ENCODE measurements at places on chromosomes 12 and 14.

- no peak for DNase-seq
Measured at GRCh38 chr12:104578453-104578852, 121.7 kb downstream of the CHST11 start.

GRCh38 chr12:107684990-107685359 is 624 bp upstream of the PWP1 start:
- DNase-seq, result peak; percentile 46

DNA sequence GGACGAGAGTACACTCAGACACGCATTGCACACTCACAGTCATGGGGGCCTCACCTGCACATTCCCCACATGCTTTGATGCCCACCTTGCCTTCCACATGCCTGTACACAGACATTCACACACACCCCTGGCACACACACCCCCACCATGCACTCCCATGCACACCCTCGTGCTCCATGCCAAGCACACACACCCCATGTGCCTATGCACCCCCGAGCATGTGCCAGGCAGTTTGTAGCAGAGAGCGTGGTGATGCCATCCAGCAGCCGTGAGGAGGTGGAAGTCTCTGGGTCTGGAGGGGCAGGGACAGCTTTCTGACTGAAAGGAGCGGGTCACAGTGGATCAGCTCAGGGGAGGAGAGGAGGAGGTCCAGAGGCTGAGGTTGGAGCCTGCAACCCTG is 10.7 kb upstream of the NXPH4 start:
- no peak for DNase-seq

- DNase-seq, result no peak
Measured at GRCh38 chr12:48866052-48866711, 512 bp upstream of the RND1 start.

- no peak for DNase-seq
Measured at GRCh38 chr12:105431537-105432100, 101.1 kb downstream of the C12orf75 start.

- DNase-seq, result peak; percentile 77
Measured at GRCh38 chr14:23299211-23299957, 3.3 kb downstream of the PPP1R3E start.

DNA sequence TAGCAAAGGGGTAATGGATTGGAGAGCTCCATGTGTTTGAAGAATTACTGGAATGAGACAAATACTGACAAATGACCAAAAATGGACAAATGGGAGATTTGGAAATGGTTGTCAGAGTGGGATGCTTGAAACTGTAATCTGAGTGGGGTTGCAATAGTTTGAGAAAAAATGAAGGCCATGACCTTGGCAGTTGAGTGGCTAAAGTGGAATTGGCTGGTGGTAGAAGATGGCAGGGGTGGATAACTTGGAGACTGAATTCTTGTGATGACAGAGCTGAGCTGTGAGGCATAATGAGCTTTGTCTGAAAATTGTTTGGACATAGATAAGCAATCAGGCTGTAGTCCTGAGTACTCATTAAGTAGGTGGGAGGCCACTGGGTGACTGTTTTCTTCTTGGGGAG is 222.5 kb upstream of the PRICKLE1 start:
- no peak for DNase-seq

DNA sequence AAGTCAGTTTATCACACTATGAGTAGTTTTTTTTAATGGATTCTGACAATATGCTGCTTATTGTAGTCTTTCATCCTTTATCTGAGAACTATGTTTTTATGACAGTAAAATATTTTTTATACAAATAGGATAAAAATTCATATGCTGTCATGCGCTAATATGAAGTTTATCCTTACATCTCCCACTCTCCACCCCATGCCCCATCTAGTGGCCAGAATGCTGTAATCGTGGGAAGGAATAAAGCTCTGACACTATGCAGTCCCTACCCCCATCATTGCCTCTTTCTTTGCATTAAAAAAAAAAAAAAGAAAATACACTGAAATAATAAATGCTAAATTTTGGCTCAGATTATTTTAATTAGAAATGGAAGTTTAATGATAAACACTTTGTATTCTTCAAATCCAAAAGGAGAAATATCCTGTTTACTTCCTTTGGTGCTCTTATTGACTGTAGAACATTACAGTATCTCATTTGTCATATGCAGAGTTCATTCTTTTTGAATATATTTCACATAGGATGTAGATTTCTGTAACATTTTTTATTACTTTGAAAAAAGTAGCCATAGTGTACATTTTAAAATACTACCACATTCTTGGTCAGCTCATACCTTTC is 145.9 kb upstream of the SLCO1C1 start:
- DNase-seq, result peak; percentile 44

- DNase-seq, result peak; percentile 32
Measured at GRCh38 chr12:95202691-95203486, 14.4 kb downstream of the FGD6 start.

DNA sequence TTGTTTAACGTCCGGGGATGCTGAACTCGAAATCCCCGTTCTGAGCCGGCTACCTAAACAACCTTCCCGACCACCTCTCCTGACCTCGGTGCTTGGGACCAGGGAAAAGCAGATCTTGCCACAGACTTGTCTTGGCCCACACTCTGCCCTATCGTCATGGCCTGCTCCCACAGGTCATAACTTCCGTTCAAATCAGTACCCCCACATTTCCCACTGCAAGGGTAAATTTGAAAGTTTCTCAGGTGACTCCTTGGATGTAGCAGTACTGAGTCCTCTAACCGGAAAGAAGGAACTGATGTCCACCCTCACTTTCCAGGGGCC is 612 bp upstream of the RBM23 start:
- DNase-seq, result no peak

GRCh38 chr14:96626121-96626768 is 124.1 kb downstream of the PAPOLA start:
- no peak for DNase-seq

DNA sequence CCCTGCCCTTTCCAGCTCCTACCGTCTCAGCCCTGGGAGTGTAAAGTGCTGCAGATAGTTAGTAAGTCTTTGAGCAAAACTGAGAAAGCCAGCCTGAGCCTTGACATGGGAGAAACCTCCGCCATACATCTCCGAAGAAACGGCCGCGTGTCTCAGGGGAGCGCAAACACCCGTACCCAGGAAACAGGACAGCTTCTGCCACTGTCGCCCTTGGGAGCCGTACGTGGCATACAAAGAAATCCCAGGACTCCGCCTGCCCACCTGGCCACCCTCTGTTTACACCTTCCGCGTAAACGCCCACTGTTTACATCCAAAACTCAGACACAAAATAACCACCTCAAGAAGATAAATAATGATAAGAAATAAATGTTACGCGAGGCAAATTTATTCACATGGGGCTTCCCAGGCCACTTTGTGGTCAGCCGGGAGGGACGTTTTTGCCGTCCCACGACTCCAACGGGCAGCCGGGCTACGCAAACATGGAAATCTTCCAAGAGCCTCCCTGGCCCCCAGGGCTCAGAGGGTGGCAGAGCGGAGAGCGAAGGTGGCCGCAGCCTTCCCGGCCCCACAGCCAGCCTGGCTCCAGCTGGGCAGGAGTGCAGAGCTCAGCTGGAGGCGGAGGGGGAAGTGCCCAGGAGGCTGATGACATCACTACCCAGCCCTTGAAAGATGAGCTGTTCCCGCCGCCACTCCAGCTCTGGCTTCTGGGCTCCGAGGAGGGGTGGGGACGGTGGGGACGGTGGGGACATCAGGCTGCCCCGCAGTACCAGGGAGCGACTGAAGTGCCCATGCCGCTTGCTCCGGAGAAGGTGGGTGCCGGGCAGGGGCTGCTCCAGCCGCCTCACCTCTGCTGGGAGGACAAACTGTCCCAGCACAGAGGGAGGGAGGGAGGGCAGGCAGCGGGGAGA is at the start of gene BDKRB2:
BDKRB2 (plus strand) TSS at position 689 of the 908 bp plus-strand sequence. CDS start 32,269 bp downstream, outside the sequence.
- DNase-seq, result peak; percentile 41

DNA sequence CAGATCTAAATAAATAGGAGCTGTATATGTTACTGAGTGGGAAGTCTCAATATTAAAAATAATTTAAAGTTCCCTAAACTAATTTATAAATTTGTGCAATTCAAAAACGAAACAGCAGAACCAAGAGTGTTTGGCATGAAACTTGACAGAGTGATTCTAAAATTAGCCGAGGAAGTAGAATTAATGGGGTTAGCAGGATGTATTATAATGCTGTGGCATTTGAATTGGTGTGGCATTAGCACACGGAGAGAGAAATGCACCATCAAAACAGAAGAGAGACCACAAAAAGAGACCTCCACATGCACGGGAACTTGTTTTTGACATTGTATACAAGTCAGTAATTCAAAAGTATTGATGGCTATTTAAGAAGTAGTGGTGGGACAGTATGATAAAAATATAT is 366.0 kb upstream of the RGS6 start:
- DNase-seq, result no peak

GRCh38 chr12:26277506-26278246 is 82.3 kb downstream of the SSPN start:
- peak; percentile 76 for DNase-seq

- DNase-seq, result peak; percentile 28
Measured at GRCh38 chr14:55274146-55274545, 2.9 kb downstream of the FBXO34 start.

GRCh38 chr12:91874086-91874865 is 271.4 kb downstream of the BTG1 start:
- no peak for DNase-seq

- DNase-seq, result no peak
Measured at GRCh38 chr14:71388336-71388735, 481.1 kb downstream of the PCNX1 start.

- peak; percentile 53 for DNase-seq
Measured at GRCh38 chr14:70188322-70188658, 461 bp downstream of the SLC8A3 start.

- DNase-seq, result no peak
Measured at GRCh38 chr14:75647640-75648039, 13.0 kb downstream of the ERG28 start.

DNA sequence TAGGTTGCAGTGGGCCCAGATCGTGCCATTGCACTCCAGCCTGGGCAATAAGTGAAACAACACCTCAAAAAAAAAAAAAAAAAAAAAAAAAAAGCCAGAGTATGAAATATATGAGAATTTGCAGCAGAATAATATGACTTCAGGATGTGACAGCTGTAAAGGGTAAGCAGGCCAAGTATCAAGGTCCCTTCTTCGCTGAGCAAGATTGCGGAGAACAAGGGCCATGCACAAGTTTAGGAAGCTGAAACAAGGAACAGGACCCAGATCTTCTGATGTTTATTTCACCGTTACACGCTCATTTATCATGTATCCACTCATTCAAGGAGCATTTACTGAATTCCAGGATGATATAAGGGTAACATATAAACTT is 659 bp upstream of the FOXJ2 start:
- DNase-seq, result peak; percentile 49

DNA sequence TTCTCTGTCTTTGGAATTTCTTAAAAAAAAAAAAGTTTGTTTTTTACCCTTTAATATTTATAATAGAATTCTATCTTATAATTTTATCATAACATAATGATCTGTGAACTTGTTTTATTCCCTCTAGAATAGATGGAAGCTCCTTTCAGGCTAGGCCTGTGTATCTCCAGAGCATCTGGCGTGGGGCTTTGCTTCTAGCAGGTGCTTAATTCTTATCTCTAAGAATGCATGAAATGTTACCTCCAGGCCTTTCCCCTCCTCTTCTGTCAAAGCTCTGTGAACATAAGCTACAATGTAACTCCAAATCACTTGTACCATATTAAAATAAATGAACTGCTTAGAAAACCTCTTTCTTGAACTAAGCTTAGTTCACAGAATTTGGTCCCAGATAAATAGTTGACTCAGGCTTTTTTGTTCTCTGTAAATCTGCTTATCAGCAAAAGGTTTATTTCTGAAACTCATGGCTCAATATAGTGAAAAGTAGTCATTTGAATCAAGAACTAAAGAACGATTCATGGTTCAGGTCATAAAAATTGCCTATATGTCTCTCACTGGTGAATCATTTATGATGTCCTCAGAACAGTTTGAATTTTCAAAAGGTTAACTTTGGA is 407.1 kb downstream of the TRHDE start:
- DNase-seq, result peak; percentile 51

- DNase-seq, result no peak
Measured at GRCh38 chr14:96284008-96284407, 28.0 kb downstream of the BDKRB1 start.

- DNase-seq, result no peak
Measured at GRCh38 chr12:124597041-124597440, 29.6 kb upstream of the NCOR2 start.

DNA sequence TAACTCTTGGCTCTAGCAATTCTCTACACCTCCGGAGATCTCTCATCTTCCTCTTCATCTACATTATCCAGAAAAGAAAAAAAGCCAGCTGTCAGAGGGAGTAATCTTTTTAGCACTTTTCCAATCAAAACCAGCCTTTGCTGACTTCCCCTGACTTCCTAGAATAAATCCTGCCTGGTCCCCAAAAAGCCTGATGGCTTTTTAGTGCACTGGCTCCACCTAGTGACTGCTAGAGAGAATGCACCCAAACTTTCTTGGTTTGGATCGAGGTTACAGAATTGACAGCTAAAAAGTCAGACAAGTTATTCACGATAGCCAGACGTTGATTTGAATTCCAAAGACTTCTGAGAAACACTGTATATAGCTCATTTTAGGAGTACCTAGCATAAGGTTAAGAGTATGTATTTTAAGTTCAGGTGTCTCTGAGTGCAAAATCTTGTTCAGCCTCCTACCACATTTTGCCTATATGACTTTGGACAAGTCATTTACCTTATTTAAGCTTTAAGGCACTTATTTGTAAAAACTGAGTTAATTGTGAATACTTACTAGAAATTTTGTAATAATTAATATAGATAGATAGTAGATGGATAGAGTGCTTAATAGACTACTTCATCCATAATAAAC is 185.7 kb upstream of the GRIN2B start:
- DNase-seq, result peak; percentile 64

DNA sequence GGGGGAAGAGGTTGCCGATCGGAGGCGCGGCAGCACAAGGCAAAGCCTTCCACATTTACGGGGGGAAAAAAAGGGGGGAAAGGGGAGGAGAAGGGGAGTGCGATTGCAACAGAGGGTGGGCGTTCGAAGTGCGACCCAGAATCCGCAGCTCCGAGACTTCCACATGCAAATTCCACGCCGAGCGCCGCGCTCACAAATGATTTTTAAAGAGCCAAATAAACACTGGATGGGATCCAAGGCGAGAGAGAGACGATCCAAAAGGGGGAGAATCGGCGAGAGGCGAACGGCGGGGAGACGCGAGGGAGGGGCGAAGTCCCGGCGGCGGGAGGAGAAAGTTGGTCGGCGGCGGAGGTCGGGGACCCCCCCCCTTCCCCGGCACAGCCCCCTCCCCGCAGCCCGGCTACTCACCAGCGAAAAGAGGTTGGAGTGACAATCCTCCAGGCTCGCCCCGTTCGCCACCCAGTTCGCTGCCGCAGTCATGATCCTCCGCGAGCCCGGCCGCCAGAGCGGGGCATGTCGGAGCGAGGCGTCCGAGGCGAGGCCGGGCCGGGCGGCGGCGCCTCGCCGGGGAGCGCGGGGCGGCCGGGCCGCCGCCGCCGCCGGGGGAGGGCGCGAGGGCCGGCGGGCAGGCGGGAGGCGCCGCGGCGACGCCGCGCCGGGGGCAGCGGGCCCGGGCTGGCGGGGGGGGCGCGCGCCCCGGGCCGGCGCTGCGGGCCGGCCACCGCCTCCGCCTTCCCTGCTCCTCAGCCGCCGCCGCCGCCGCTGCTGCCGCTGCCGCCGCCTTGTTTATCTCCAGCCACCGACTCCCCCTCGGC is 634 bp downstream of the MED13L start:
- peak; percentile 81 for DNase-seq
